ENCODE measurements at places on chromosomes 13 and 19.

DNA sequence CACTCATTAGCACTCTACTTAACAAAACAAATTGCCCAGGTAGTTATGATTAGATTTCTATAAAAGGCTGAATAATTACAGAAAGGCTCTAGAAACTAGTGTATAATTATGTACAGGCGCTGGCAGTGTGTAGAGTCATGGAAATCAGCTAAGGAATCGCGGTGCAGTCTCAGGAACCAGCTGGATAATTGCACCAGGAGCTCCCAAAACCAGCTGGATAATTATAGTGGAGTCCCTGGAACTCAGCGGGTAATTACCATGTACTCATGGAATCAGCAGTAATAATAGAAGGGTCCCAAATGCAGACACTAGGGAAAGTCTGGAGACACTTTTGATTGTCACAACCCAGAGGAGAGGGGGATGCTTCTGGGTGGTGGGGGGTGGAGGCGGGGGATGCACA, 23.2 kb upstream of the TTYH1 start:
- DNase-seq = no peak

DNA sequence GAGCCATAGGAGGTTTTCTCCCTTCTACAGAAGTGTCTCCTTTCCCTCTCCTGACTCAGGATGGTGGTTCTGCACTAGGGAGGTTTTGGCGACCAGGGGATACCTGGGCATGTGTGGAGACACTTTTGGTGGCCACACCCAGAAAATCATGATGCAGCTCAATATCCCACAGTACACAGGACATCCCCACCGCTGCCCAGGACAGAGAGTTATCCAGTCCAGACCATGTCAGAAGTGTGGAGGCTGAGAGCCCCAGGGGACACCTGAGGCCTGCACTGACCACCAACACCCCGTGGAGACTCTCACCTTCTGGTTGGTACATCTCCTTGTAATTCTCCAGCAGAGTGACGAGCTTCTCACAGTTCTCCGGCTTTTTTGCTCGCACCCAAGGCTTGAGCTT, 16.6 kb downstream of the PEG3 start:
- no peak for DNase-seq

- DNase-seq = no peak
Measured at GRCh38 chr13:109778102-109778542, 8.3 kb downstream of the IRS2 start.

DNA sequence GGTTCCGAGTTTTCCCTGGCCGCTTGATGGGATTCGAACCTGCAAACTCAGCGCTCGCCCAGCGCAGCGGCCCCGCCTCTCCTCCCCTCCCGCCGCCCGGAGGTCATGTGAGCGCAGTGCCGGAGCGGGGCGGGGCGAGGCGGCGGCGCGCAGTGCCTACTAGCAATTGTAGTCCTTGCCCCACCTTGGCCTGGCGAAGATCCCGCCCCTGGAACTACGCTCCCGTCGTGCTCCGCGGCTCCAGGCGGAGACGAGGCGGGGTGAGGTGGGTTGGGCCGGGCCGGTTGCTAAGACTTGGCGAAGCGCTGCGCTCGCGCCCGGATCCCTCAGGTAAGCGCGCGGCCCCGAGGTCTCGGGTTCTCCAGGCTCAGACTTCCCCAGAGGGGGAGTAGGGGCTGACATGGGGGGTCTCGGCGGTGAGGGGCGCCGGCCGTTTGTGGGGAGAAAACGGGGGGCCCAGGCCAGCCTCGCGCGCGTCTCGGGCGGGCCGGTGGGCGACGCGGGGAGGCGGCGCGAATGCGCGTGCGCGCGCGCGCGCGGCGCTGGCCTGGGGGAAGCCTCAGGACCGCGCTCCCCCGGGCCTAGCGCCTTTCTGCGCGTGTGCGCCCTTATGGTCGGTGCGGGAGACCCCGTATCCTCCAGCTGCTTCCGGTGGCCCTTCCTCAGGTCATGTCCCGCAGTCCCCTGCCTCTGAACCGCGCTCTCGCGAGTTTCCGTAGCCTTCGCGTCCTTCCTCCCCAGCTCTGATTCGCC, at the start of the genes ADAT3 and SCAMP4:
Gene ADAT3 (plus strand): TSS at position 290 of the 753 bp plus-strand sequence. CDS start 6,649 bp downstream, outside the sequence.
Gene SCAMP4 (plus strand): TSS at position 290 of the 753 bp plus-strand sequence. CDS start 9,621 bp downstream, outside the sequence.
- peak; percentile 99 for DNase-seq

DNA sequence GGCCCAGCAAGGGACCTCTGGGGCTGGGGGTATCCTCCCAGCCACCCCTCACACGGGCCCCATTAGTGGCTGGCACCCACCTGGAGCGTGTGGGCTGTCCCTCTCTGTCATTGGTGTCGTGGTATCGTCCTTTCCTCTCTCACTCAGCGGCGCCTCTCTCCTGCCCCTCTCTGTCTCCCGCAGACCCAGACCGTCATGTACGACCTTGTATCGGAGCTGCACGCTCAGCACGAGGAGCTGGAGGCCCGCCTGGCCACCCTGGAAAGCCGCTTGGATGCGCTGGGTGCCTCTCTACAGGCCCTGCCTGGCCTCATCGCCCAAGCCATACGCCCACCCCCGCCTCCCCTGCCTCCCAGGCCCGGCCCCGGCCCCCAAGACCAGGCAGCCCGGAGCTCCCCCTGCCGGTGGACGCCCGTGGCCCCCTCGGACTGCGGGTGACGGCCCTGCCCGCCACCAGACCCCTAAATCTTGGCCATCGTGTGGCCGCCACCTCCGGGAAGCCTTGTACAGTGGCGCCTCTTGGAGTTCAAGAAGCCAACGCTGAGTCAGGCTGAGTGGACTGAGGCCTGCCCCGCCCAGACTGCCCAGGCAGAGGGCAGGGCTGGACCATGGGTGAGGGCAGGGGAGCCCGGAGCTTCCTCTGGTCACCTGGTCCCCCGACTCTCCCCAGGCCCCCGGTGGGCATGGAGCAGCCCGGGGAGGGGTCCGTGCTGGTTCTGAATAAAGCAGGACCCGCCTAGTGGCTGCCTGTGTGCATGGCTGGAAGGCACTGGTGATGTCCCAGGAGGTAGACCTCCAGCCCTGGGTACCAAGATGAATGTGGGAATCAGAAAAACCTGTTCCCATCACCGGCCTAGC, 9.8 kb upstream of the ARRDC2 start:
- peak; percentile 63 for DNase-seq

GRCh38 chr19:9673912-9674662, 813 bp downstream of the ZNF562 start:
- DNase-seq = no peak

- DNase-seq = no peak
Measured at GRCh38 chr13:110343241-110343865, 36.3 kb downstream of the COL4A2 start.

DNA sequence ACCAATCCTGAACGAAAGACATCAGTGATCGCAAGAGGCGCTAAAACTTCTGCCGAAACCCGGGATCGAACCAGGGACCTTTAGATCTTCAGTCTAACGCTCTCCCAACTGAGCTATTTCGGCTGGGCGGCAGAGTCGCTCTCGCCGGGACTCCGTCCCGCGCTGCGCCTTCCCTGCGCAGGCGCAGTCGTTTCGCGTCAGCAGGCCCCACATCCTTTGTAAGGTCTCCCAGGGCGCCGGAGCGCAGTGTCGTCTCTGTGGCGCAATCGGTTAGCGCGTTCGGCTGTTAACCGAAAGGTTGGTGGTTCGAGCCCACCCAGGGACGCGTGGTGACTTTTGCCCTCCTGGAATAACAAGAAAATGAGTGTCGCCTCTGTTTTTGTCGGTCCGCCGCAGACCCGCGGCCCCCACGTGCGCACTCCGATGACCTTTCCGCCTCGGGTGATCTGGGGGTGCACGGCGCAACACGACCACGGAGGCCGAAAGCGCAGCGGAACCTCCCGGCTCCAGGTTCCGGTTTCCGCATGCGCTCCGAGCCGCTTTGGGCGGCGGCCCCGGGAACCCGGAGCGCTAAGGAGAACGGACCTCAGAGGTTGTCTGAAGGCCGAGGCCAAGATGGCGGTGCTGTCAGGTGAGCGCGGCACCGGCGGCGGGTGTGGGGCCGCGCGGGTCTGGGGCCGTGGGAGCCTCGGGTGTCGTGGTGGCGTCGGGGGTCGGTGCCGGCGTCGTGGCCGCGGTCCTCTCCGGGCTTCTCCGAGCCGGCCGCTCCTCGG, at the start of gene NDUFS7:
Gene NDUFS7 (plus strand): TSS at position 596 of the 773 bp plus-strand sequence. CDS start 20 bp downstream, at position 616.
- DNase-seq = peak; percentile 98
